ENCODE measurements at places on chromosomes 16 and 17. TPM values are rescaled to one million over a fixed set of nuclear protein-coding genes. Genes with fewer than 3 reads are reported as not detected.

DNA sequence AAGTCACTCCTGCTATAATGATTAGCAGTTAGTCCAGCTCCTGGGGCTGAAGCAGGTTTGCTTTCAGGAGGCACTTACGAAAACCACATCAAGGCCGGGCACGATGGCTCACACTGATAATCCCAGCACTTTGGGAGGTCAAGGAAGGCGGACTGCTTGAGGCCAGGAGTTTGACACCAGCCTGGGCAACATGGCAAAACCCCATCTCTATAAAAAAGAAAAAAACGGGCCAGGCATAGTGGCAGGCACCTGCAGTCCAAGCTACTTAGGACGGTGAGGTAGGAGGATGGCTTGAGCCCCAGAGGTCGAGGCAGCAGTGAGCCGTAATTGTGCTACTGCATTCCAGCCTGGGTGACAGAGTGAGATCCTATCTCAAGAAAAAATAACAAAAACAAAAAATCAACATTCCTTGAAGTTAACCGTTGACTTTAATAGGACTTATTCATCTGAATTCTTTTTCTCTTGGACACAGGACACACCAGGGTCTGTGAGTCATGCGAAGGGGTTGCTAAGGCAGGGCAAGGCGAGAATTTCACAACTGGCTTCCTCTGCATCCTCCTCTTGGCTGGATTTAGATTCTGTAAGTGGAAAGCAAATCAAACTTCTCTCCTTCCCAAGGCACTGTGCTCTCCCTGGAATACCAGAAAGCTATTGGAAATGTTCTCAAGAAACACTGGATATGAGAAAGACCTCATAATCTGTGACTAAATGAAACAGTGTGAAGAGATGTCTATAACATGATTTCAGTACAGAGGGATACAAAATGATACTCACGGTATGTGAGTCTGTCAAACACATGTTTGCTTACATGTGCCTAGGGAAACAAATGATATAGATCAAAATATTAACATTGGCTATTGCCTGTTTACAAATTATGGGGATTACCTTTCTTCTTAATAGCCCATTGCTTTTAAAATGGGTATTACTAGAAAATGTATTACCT is 99.5 kb downstream of the SYCE1L start:
- H3K27me3 ChIP-seq: no peaks in the 10 kb centered on the region
- H3K4me3 ChIP-seq: no peak overlapping the region
- no peaks in the 10 kb centered on the region for H3K36me3 ChIP-seq
- no peak for DNase-seq

DNA sequence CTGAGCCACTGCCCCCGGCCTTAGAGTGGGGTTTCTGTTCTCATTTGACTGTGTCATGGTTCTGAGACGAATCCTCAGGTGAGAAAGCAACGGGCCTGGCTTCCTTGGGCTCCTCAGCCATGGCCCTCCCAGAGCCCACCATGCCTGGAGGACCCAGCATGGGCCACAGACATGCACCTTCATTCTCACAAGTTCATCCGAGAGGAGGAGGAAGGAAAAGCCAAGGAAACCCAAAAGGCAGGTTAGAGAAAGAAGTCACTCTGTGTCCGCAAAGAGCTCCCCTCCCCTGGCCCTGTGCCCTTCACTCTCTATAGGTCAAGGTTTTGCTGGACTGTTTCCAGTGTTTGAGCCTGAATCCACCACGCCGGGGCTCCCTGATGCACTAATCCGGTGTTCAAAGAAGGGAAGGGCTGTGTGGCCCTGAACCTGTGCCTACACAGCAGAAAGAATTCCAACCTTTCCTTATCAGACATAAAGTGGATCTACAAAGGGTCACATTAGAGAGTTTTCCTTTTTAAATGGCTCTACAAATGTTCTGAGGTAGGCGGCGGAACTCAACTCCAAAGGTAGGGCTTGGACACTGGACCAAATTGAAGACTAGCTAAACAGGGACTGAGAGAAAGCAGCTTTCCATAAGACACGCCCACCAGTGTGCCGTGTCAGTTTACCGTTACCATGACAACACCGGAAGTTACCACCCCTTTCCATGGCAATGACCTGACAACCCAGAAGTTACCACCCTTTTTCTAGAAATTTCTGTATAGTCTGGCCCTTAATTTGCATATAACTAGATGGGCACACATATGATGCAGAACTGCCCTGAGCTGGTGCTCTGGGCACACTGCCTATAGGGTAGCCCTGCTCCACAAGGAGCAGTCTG is 15.9 kb upstream of the PECAM1 start:
- peak; percentile 52 for DNase-seq
- H3K4me1 ChIP-seq: peaks cover 11% of the 10 kb centered on the region
- H3K4me3 ChIP-seq: no peak overlapping the region
- no peaks in the 10 kb centered on the region for H3K36me3 ChIP-seq

GRCh38 chr16:80027007-80027965 is 426.7 kb upstream of the MAF start:
- peak overlapping the region; percentile 59 for H3K27ac ChIP-seq
- H3K27me3 ChIP-seq: no peaks in the 10 kb centered on the region
- H3K4me3 ChIP-seq: no peak overlapping the region
- peak; percentile 76 for DNase-seq
- peaks cover 22% of the 10 kb centered on the region for H3K4me1 ChIP-seq

DNA sequence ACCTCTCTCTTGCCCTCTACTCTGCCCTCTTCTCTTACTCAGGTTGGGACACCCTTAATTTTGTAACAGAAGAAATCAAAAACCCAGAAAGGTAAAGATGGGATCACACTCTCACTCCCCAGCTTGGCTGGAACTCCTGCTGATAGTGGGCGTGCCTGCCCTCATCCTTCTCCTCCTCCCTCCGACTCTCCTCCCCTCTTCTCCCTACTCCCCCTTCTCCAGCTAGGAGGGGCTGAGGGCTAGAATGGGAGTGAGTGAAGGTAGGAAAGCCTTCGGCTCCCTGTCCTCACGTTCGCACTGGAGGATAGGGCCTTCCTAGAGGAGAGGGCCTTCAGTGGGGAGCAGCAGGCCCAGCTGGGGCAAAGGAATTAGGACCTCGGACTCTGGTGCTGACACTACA is 20.3 kb downstream of the SLC7A6OS start:
- DNase-seq: no peak
- peaks cover 14% of the 10 kb centered on the region for H3K4me1 ChIP-seq
- no peaks in the 10 kb centered on the region for H3K27me3 ChIP-seq
- H3K4me3 ChIP-seq: no peak overlapping the region

DNA sequence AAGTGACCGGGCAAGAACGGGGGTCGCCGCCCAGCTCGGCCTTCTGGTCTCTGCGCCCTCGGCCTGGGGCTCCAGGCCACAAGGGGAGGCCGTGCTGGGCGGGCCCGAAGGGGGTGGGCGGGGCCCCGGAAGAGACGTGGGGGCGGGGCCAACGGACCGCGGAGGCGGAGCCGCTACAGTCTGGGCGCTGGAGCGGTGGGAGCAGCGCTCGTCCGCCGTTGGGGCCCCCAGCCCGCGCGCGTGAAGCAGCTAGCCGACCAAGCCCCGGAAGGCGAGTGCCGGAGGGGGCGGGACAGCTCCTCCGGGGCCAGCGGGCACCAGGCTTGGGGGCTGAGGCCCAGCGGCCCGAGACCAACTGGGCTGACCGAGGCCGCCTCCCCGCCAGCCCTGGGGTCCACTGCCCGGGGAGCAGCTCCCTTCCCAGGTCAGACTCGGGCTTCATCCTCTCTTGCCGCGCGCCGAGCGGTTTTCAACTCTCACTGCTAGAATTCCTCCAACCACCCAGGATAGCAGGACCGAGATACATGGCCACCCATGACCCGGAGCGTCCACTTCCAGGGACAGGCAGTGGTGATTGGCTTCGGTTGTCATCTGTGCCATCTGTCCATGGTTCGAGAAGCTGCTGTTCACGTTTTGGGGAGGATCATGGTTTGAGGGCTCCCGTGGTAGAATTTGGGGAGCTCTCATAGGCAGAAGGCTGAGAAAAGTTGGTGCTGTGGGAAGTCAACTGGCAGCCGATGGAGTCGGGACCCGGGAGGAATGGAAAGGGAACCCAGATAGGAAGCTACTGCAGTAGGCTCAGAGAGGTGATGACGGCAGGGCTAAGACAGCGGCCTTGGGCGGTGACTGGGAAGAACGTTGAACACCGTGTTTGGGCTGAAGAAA is 44.6 kb upstream of the LCMT1 start:
- H3K36me3 ChIP-seq: no peaks in the 10 kb centered on the region
- DNase-seq: peak; percentile 90
- H3K27me3 ChIP-seq: no peaks in the 10 kb centered on the region
- H3K27ac ChIP-seq: peak overlapping the region; percentile 86
- peaks cover 18% of the 10 kb centered on the region for H3K4me1 ChIP-seq

- 0 out of 3 replicates have a peak, but pooled peaks cover 3% of the 10 kb centered on the region for H3K27me3 ChIP-seq
- H3K36me3 ChIP-seq: no peaks in the 10 kb centered on the region
- H3K4me3 ChIP-seq: no peak overlapping the region
- H3K27ac ChIP-seq: no peak overlapping the region
- DNase-seq: no peak
Observed at GRCh38 chr16:80288616-80289015, 252.2 kb upstream of the DYNLRB2 start.

- no peak for DNase-seq
- no peak overlapping the region for H3K27ac ChIP-seq
- H3K4me3 ChIP-seq: no peak overlapping the region
- no peaks in the 10 kb centered on the region for H3K4me1 ChIP-seq
- H3K36me3 ChIP-seq: no peaks in the 10 kb centered on the region
Observed at GRCh38 chr17:68468788-68469187, 11.5 kb upstream of the WIPI1 start.

GRCh38 chr17:76935331-76935730 is 67.1 kb downstream of the MGAT5B start:
- H3K4me1 ChIP-seq: peaks cover 3% of the 10 kb centered on the region
- H3K36me3 ChIP-seq: no peaks in the 10 kb centered on the region
- H3K27ac ChIP-seq: no peak overlapping the region
- DNase-seq: no peak
- peaks cover 60% of the 10 kb centered on the region for H3K27me3 ChIP-seq
- no peak overlapping the region for H3K4me3 ChIP-seq

- 0 out of 3 replicates have a peak, but pooled peaks cover 3% of the 10 kb centered on the region for H3K4me1 ChIP-seq
- H3K27me3 ChIP-seq: peaks cover 2% of the 10 kb centered on the region
- H3K36me3 ChIP-seq: no peaks in the 10 kb centered on the region
- DNase-seq: no peak
- H3K4me3 ChIP-seq: no peak overlapping the region
- no peak overlapping the region for H3K27ac ChIP-seq
Observed at GRCh38 chr16:31401436-31401835, 8.3 kb downstream of the ITGAD start.

- H3K4me3 ChIP-seq: no peak overlapping the region
- no peak for DNase-seq
- H3K27me3 ChIP-seq: peaks cover 28% of the 10 kb centered on the region
- no peak overlapping the region for H3K27ac ChIP-seq
Observed at GRCh38 chr17:83194186-83194561, 114.8 kb downstream of the METRNL start.

DNA sequence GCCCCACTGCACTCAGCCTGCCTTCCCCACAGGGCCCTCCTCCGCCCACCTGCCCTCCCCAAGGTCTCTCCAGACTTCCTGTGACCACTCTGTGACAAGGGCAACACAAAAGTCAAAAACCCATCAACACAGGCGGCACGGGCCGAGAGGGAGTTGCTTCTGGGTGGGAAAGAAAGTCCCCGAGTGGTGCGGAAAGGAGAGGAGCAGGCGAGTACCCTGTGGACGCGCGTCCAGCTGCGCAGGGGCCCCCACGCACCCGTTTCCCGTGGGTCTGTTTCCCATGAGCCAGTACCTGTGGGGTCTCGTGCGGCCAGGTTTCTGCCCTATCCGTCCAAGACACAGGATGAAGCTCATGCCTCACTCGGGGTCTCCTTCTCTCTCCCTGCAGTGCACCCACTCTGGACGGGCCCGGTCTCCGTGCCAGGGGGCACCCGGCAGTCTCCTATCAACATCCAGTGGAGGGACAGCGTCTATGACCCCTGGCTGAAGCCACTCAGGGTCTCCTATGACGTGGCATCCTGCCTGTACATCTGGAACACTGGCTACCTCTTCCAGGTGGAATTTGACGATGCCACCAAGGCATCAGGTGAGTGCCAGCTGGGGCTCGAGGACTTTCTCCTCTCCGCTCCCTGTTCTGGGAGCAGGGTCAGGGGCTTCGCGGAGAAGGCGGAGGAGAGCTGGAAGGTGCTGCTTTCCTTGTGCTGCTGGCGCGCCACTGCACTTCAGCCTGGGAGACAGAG is 12.2 kb downstream of the CD2BP2 start:
- no peak for DNase-seq
- H3K36me3 ChIP-seq: no peaks in the 10 kb centered on the region
- H3K4me1 ChIP-seq: peaks cover 19% of the 10 kb centered on the region
- no peaks in the 10 kb centered on the region for H3K27me3 ChIP-seq
- H3K27ac ChIP-seq: no peak overlapping the region
- H3K4me3 ChIP-seq: no peak overlapping the region

GRCh38 chr17:3827124-3827773 is 18.8 kb downstream of the NCBP3 start:
- peak; percentile 67 for DNase-seq
- H3K27me3 ChIP-seq: no peaks in the 10 kb centered on the region
- H3K27ac ChIP-seq: no peak overlapping the region
- H3K36me3 ChIP-seq: peaks cover 57% of the 10 kb centered on the region

DNA sequence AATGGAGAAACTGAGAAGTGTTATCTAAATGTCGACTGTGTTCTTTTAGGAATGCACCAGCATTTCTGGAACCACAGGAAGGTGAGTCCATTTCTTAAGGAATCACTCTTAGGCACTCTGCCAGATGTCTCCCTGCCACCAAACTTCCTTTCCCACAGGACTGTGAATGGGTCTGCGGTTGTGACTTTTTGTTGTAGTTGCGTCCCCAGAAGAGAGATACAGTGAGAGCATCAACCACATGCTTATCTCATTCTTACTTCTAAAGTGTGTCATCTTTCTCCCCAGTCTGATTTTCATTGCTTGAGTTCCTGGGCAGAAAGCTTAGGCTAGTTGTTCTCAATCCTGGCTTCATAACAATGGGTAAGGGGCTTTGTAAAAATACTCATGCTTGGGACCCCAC is 13.4 kb downstream of the ITPRIPL2 start:
- no peak overlapping the region for H3K27ac ChIP-seq
- H3K36me3 ChIP-seq: no peaks in the 10 kb centered on the region
- no peaks in the 10 kb centered on the region for H3K27me3 ChIP-seq
- H3K4me1 ChIP-seq: peaks cover 18% of the 10 kb centered on the region
- H3K4me3 ChIP-seq: no peak overlapping the region

GRCh38 chr16:87297918-87298631 is 19.1 kb downstream of the C16orf95 start:
- H3K4me1 ChIP-seq: peaks cover 30% of the 10 kb centered on the region
- H3K36me3 ChIP-seq: peaks cover 33% of the 10 kb centered on the region
- H3K27me3 ChIP-seq: no peaks in the 10 kb centered on the region
- no peak overlapping the region for H3K4me3 ChIP-seq
- no peak overlapping the region for H3K27ac ChIP-seq
- DNase-seq: peak; percentile 65

- no peaks in the 10 kb centered on the region for H3K36me3 ChIP-seq
- no peaks in the 10 kb centered on the region for H3K4me1 ChIP-seq
- peaks cover 54% of the 10 kb centered on the region for H3K27me3 ChIP-seq
- DNase-seq: no peak
- H3K4me3 ChIP-seq: no peak overlapping the region
- no peak overlapping the region for H3K27ac ChIP-seq
Observed at GRCh38 chr17:67639979-67640378, 77.8 kb upstream of the NOL11 start.

- peaks cover 39% of the 10 kb centered on the region for H3K27me3 ChIP-seq
- H3K4me3 ChIP-seq: no peak overlapping the region
- H3K36me3 ChIP-seq: no peaks in the 10 kb centered on the region
- no peak overlapping the region for H3K27ac ChIP-seq
- no peak for DNase-seq
Observed at GRCh38 chr17:279776-280175, 72.8 kb downstream of the RPH3AL start.

The KREMEN2 gene
- 8.2 TPM for total RNA-seq

The BCKDK gene
- 34.8 TPM for total RNA-seq

The KRT24 gene
- not detected for total RNA-seq

The CACNG1 gene
- total RNA-seq: not detected

The SNAI3 gene
- total RNA-seq: 2.5 TPM

The ZNF385C gene
- 0.34 TPM for total RNA-seq

The ERN2 gene
- total RNA-seq: 0.36 TPM
